ENCODE measurements at places on chromosomes 5 and 9. TPM values are rescaled to one million over a fixed set of nuclear protein-coding genes. Genes with fewer than 3 reads are reported as not detected.

GRCh38 chr5:132684922-132685720 is 11.3 kb downstream of the IL4 start:
- DNase-seq: no peak

DNA sequence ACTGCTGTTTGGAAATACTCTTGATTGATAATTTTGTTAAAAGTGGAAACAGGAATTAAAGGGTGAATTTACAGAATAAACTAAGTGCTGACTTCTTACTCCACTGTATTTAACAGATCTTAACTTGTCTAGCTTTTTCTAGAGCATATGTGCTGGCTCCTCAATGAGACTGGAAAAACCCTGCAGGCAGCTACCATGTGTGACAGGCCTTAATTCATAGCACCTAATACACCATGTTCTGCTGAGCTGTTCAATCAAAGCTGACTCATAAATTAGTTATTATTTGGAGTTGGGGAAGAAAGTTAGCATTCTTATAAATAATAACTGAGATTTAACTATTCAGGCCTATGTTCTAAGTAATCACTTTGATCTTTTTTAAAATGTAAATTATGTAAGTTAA is 29.4 kb downstream of the CTNNAL1 start:
- DNase-seq: no peak

DNA sequence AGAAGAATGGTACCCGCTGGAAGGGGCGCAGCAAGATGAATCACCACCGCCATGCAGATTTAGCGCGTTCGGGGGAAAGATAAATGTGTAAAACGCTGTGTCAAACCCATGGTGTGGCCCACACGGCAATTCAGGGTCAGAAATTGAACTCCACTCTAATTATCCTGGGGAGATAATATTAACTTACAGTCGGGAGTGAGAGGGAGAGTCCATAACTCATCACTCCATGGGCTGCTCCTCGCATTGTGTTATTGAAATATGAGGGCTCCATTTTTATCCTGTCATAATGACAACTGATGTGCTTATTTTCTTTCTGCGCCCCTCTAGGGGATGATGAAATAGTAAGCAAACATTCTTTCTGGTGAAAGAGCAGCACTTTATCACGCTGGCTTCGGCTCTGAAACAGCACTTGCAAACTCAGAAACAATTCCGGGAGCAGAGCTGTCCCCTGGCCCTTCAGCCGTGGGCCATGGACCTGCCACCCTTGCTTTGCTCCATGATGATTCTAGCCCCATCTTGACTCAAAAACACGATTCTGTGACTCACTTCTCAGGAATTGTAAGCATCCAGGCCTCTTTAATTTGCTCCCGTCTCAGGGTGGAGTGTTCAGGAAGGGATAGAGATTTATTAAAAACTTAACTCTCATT is 431.6 kb downstream of the IRX1 start:
- DNase-seq: peak; percentile 51

DNA sequence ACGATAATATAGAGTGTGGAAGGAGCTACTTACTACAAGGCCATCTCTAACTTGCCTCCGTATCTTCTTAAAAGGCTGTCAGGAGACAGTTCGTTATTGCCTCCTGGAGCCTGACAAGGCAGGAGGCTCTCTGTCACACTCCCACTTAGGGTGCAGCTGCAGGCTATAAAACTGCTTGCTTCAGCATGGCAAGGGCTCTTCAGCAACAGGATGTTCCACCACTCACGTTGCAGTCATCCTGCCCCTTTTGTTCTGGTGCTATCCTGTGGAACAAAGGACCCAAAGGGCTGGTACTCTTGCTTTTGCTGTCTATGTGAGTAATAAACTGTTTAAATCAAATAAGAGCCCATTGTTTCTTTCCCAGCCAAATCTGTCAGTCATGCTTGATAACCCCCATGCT is 508.9 kb downstream of the NTRK2 start:
- peak; percentile 73 for DNase-seq

- DNase-seq: no peak
These were observed 18.8 kb upstream of the SLC6A3 start for GRCh38 chr5:1464096-1464446.

The ELOVL7 gene
- total RNA-seq: 4.4 TPM

- DNase-seq: peak; percentile 92
These were observed 191.6 kb upstream of the CTNND2 start for GRCh38 chr5:12095808-12096281.

The PCDH12 gene
- 0.14 TPM for total RNA-seq

The TMEM252 gene
- total RNA-seq: not detected

The PCDHB7 gene
- total RNA-seq: not detected

- DNase-seq: no peak
These were observed 208.9 kb downstream of the PDE4D start for GRCh38 chr5:59684388-59685190.

Measured in HT1080 (cell line).